NCI-H187 treated with DMSO at 0.1 percent for 48 hours (cell line): ENCODE measurements at places on chromosomes 1 and 21.

- DNase-seq = no peak
Observed at GRCh38 chr1:168568346-168568745, 8.1 kb upstream of the XCL1 start.

- no peak for DNase-seq
Observed at GRCh38 chr21:45317398-45318145, 29.9 kb upstream of the POFUT2 start.

- no peak for DNase-seq
Observed at GRCh38 chr1:32047701-32048100, 25.0 kb upstream of the TMEM39B start.

DNA sequence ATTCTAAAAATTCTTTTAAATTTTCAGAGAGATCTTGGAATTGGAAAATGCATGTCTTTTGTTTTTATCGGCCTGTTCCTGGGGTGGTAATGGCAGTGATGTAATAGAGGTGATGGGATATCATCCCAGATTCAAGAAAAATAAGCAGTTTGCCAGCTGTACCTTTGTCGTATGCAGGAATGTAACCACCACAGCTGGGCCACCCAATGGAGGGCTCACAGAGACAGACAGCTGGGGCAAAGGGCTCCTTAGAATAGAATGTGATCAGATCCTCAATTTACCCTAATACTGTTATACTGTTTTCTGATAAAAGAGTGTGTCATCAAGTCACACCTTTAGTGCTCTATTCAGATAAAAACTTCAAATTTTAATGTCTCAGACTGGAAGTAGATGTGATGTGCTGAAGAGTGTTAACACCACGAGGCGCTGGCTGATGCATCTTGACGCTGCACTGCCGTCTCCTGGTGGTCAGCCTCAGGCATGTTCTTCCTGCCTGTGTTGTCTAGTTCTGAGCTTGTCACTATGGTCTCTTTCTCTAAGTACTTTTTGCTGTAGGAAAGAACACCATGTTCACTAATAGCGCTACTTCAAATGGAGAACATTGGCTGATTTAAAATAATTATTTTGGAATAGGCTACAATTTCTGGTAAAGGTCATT, 78.8 kb downstream of the C1orf21 start:
- no peak for DNase-seq

DNA sequence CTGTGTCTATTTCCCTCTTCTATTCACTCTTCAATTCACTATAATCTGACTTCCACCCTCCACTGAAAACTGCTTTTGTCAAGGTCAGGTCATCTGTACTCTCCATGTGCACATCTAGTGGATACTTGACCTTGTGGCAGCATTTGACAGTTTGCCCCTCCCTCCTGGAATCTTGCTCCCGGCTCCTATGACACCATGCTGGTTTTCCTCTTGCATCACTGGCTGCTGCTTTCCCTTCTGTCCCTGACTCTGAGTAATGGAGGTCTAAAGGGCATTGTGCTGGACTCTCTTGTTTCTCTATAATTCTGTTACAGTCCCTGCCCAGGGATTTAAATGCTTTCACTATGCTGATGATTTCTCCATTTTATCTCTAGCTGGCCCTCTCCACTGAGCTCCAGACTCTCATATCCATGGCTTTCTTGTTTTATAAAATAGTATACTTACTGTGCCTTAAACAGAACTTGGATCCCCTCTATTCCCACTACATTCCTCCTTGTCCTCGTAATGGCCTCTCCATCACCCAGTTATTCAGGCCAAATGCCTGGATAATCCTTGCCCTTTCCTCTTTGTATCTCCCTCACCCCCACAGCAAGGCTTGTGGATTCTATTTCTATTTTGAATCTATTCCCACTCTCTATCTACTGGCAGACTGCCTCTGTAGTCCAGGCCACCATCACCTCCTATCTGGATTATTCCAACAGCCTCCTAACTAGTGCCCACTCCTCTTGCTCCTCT, 36.8 kb upstream of the PODN start:
- no peak for DNase-seq

DNA sequence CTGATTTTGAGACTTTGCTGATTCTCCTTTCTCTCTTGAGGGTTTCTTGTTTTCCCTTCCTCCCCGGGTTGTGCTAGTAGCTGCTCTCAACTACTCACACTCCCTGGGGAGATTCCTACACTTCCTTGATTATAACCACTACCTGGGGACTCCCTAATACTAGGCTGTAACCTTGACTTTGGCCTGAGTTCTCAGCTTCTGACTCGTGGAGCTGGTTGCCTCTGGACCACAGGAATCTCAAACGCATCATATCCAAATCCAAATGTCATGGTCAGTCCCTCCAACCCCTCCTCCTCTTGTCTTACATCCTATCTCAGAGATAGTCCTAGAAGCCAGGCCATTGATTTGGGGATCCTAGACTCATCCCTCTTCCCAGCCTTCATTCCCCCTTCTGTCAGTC, 12.0 kb downstream of the MOV10 start:
- no peak for DNase-seq

DNA sequence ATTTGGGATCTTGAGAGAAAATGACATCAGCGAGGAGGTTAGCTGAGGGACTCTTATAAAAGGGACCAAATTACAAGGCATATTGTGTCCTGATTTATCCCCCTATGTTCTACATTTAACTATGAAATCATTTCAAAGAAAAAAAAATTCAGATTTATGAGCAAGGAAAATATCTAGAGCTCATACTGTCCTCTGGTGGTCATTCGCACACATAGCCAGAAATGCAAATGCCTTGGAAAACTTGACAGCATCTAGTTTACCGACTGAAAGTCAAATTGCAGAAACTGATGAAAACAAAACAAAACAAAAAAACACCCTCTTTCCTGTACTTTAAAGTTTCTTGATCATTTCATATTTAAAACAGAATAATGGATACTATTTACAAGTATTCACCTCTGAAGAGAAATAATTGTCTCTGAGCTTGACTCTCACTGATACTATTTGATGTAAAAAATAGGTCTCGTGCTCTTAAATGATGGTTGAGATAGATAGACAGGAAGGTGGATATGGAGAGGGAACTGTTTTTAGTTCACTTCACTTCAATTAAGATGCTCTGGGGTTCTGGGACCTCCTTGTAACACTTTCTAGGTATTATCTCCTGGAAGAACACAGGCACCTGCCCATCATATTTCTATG, 253.8 kb downstream of the PCP4 start:
- DNase-seq = no peak

DNA sequence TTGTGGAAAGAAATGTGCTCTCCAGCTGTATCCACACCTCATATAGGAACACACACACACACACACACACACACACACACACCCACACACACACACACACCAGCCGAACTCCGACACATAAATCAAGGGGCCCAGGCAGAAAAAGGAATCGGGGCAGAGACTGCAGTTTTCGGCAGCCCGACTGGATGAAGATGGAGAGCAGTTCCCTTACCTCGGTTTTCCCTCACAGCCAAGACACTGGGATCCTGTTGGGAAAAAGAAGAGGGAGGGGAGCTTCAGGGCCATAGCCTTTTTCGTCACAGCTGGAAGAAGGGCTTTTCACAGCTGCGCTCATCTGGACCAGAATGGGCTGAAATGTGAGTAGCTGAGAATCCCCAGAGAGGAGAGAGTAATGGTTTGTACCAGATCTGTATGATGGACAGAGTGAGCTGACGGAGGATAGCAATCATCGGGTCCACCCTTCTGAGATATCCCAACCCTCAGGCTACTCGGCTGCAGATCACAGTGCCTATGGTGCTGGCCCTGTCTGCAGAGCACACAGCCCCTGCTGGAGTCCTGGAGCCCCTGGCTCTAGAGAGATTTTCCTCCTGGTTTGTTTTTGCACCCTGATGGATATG, 37.7 kb downstream of the PIK3C2B start:
- DNase-seq = no peak

DNA sequence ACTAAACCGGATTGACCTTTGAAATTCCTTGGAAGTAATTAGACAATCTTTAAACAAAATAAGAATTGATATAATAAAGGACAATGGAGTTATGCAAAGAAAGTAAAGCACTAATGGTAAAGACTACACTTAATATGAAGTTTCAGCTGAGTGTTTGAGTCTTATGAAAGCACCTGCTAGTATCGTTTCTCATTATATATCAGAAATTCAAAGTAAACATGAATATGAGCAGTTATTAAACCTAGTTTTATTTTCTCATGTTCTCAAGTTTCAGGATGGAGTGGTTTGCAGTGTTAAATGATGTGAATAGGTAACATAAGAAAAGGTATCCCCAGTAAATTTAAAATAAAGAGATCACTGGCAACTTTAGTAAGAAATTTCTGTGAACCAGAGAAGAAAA, 188.6 kb downstream of the ZP4 start:
- no peak for DNase-seq

DNA sequence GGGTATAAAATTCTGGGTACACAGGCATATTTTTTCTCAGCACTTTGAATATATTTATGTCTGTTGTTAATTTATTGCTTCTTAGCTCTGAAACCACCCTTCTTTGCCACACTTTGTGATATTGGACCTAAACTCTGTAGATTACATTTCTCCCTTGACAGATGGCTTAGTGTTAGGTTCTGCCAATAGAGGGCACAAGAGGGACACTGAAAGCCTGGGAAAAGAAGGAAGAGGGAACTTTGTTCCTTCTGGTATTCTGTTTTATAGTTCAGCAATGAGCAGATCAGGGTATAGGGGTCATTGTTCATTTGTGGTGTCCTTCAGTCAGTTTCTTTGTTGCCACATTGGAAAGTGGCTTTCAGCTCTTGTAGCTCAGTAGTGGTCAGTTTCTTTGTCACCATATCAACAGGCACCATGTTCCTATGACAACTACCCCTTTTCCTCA, 423.5 kb upstream of the PROX1 start:
- no peak for DNase-seq

DNA sequence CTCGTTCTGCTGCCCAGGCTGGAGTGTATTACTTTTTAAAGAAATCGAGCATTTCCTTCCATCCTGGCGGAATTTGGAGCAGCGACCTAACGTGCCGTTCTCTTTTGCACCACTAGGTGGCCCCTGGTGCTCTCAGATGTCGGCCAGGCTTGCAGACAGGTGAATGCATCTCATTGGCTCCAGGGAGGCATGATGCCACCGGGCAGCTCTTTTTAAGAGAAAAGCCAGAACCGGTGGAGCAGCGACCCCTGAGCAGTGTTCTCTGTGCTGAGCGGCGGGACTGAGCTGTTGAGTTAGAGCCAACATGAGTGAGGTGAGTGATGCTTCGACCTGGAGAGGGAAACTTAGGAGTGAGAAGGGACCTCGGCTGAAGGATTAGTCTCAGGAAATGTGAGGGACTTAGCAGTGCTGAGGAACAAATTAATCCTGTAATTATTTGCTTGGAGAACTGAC, at the start of gene PCP4:
Gene PCP4, plus strand, starts transcription at position 241 of the 453 bp plus-strand sequence. Its CDS starts 64 bp downstream, at position 305.
- DNase-seq = no peak

GRCh38 chr21:29055080-29055479, 18.4 kb downstream of the CCT8 start:
- no peak for DNase-seq
